ENCODE measurements at places on chromosomes 2 and 18.

DNA sequence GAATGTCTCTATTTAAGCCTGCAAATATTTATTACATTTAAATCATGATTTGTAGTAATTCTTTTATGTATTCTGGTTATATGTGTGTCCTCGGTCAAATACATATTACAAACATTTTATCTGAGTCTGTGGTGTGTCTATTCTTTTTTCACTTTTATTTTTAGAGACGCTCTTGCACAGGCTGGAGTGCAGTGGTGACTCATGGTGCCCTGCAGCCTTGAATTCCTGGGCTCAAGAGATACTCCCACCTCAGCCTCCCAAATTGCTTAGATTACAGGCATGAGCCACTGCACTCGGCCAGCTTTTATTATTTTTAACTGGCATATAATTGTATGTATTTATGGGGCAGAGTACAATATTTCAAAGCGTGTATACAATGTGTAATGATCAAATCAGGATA lies 47.5 kb downstream of the ARID5A start:
- no peak for DNase-seq

GRCh38 chr2:231720987-231721966 lies 13.0 kb downstream of the PTMA start:
- no peak for DNase-seq

- no peak for DNase-seq
Observed at GRCh38 chr2:187875261-187876141, 321.3 kb upstream of the TFPI start.

GRCh38 chr2:175844169-175844568 lies 157.9 kb downstream of the LNPK start:
- no peak for DNase-seq

GRCh38 chr2:36438449-36438977 lies 82.9 kb downstream of the CRIM1 start:
- DNase-seq, result peak; percentile 93
